ENCODE measurements at places on chromosomes 5 and 9. TPM values are rescaled to one million over a fixed set of nuclear protein-coding genes. Genes with fewer than 3 reads are reported as not detected.

TNFSF8 gene
- 5.7 TPM for total RNA-seq

CCDC171 gene
- total RNA-seq = 2.4 TPM

DNA sequence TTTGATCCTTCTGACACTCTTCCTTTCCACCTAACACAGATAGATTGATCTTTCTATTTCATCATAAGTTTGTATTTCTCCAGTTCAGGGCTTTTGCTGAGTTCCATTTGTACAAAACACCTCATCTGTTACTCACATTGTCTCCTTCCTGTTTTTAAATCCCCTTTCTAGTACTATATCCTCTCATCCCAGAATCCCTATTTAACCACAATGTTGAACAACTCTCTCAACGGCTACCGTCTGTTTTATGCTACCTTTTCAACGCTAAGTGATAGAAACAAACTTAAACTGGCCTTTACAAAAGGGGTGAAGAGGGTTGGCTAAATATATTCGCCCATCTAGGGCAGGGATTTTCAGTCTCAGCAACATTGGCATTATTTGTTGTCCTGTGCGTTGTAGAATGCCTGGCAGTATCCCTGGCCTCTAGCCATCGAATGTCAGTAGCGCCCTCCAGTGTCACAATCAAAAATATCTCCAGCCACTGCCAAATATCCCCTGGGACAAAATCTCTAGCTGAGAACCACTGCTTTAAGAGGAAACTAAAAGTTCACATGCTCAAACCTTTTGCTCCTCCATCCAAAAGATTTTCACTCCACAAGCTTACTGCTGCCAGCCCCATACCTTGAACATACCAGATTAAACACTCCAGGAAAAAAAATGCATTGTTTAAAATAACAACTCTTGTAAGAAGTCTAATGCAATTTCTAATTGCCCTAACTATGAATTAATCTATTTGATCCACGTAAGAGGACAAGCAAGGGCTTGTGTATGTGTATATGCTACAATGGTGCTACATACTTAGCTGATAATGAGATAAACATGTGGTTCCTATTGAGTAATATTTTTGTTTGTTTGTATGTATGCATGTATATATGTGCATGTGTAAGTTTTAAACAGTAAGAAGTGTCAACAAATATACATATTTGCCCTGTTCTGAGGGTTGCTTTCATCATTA lies 344.0 kb downstream of the PTPRD start:
- H3K27ac ChIP-seq = no peak overlapping the region
- H3K4me1 ChIP-seq = no peaks in the 10 kb centered on the region
- H3K36me3 ChIP-seq = no peaks in the 10 kb centered on the region
- peak; percentile 22 for DNase-seq

PTCH1 gene
- 14.7 TPM for total RNA-seq

- H3K4me3 ChIP-seq = no peak overlapping the region
- H3K27me3 ChIP-seq = no peaks in the 10 kb centered on the region
- DNase-seq = no peak
- H3K27ac ChIP-seq = no peak overlapping the region
- no peaks in the 10 kb centered on the region for H3K36me3 ChIP-seq
These were observed 113.1 kb upstream of the PCSK1 start for GRCh38 chr5:96546120-96546519.

DNA sequence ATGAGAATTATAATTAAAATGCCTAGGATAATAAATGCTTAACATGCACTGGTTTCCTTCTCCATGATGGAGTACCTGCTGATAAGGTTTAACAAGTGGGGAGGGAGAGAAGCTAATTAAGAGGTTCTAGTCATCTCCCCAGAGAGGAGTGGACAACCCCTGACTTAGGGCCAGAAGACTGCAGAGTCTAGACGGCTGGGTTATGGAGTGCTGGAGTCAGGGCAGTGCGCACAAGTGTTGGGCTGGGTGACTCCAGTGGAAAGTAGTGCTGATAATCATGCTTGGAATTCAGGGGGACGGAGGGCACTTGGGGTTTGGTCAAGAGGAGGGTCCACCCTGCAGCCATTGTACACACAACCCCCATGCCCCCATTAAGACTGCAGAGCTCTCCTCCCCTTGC lies 32.8 kb upstream of the TGFBI start:
- no peak for DNase-seq
- H3K4me3 ChIP-seq = no peak overlapping the region
- no peak overlapping the region for H3K27ac ChIP-seq
- no peaks in the 10 kb centered on the region for H3K36me3 ChIP-seq
- H3K4me1 ChIP-seq = peaks cover 4% of the 10 kb centered on the region

DNA sequence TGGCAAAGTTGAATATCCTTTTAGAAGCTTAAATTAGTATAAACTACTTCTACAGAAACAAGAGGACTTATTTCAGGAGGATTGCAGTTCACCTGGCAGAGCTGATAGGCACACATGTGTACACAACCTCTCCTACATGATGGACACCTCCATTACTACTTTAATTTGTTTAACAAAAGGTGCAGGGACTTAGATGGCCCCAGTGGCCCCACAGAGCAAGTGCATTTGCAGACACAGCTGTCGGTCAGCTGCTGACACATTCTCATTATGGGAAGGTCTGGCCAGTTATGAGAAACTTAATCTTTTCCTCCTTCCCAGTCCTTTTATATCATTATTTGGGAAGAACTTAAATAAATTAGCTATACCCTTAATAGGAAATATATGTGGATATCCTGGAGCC lies 28.3 kb downstream of the TDRD7 start:
- no peak overlapping the region for H3K27ac ChIP-seq
- peaks cover 19% of the 10 kb centered on the region for H3K36me3 ChIP-seq
- H3K4me3 ChIP-seq = no peak overlapping the region
- peaks cover 6% of the 10 kb centered on the region for H3K4me1 ChIP-seq

GRCh38 chr9:121348221-121348620 lies 21.8 kb downstream of the STOM start:
- no peak for DNase-seq
- H3K4me1 ChIP-seq = peaks cover 73% of the 10 kb centered on the region
- no peak overlapping the region for H3K4me3 ChIP-seq
- no peaks in the 10 kb centered on the region for H3K27me3 ChIP-seq
- peaks cover 97% of the 10 kb centered on the region for H3K36me3 ChIP-seq

DNA sequence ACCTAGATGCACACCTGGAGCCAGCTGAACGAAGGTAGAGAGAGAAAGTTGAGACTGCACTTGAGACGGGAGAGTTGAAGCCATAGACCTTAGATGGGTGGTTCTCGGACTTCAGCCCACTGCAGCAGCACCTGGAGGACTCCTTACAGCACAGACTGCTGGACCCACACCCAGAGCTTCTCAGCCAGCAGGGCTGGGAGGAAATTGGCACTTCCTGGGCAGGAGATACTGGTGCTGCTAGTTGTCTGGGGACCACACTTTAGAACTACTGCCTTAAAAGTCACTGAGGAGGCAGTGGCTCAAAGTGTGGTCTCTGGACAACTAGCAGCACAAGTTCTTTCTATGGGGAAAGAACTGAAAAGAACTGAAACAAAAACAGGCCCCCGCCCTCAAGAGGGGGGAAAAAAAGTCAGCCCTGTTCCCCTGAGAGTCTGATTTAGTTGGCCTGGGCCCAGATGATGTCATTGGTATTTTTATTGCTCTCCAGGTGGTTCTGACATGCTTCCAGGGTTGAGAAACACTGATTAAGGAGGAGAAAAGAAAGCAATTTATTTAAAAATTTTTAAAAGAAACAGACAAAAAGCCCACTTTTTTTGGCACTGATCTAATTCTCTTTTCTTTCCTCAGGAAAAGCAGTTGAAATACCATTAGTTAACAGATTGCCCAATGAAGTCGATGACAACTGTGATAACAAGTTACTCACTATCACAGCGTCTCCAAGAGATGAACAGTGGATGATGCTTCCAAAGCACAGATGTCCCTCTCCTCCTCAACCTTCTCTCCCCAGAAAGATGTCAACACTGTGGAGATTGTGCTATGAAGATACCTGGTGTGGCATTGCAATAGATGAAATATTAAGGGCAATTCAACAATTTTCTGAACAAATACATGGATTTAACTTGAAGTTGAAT lies 73.6 kb upstream of the ADAMTS16 start:
- H3K4me1 ChIP-seq = no peaks in the 10 kb centered on the region
- DNase-seq = no peak
- no peak overlapping the region for H3K27ac ChIP-seq
- H3K4me3 ChIP-seq = no peak overlapping the region
- H3K36me3 ChIP-seq = no peaks in the 10 kb centered on the region

OBP2B gene
- not detected for total RNA-seq

DNA sequence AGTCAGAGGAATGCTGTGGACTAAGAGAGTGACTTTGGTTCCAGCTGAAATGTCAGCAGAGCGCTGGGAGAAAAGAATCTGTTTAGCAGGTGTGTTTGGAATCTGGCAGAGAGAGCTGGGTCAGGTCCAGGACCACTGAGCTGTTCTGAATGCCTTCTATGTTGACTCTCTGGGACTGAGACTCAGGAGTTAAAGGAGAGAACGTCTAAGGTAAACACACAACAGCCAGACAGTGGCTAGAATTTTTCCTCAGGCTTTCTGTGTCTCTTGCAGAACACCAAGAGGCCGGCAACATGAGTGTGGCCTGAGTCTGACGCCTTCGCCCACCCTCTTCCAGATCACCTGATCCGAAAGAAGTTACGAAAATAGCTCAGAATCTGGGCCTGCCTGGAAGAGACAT lies 107.2 kb upstream of the ZNF462 start:
- DNase-seq = no peak
- no peaks in the 10 kb centered on the region for H3K4me1 ChIP-seq
- no peak overlapping the region for H3K27ac ChIP-seq
- no peak overlapping the region for H3K4me3 ChIP-seq
- H3K27me3 ChIP-seq = no peaks in the 10 kb centered on the region

- H3K36me3 ChIP-seq = peaks cover 6% of the 10 kb centered on the region
- no peaks in the 10 kb centered on the region for H3K27me3 ChIP-seq
- peak overlapping the region; percentile 67 for H3K27ac ChIP-seq
- H3K4me1 ChIP-seq = peaks cover 63% of the 10 kb centered on the region
- no peak overlapping the region for H3K4me3 ChIP-seq
These were observed 225.0 kb downstream of the FANCC start for GRCh38 chr9:95092262-95093072.

DNA sequence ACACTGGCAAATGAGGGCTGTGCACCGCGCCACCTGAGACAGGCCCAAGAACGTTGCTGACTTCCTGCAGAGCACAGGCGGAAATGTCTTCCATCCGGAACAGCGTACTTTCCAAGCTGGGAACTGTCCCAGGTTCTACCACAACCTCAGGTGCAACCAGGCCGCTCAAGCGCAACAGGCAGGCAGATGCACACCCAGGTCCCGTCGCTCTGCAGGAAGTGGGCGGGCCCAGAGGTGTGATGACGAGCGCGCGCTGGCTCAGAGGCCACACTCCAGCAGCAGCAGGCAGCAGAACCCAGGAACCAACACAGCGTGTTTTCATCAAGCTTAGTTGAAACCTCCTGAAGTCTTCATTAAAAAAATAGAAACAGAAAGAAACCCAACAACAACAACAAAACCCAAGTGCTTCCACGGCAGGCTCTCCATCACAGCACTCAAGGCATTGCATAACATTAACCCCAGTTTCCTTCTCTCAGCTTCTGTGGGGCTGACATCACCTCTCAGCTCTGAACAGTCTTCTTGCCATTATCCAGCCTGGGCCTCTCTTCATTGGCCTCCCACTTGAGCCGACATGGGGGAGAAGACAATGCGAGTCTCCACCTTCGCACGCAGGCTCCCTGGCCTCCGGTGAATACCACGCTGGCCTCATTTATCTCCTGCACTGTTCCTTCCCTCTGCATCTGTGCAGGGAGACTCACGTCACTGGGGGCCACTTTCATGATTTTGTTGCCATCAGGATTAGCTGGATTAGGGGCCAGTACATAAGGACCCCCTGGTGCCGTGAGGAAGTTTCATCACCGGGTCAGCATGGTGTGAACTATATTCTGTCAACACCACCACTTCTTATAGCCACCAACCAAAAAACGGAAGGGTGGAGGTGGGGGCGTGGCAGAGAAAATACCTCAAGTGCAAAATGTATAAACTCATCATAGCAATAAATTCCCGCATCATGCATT lies 22.1 kb downstream of the PTCH1 start:
- H3K27ac ChIP-seq = peak overlapping the region; percentile 47
- no peak for DNase-seq
- H3K36me3 ChIP-seq = no peaks in the 10 kb centered on the region
- no peak overlapping the region for H3K4me3 ChIP-seq
- no peaks in the 10 kb centered on the region for H3K27me3 ChIP-seq

PCDHAC2 gene
- 10.7 TPM for total RNA-seq

FAM221B gene
- total RNA-seq = not detected

DNA sequence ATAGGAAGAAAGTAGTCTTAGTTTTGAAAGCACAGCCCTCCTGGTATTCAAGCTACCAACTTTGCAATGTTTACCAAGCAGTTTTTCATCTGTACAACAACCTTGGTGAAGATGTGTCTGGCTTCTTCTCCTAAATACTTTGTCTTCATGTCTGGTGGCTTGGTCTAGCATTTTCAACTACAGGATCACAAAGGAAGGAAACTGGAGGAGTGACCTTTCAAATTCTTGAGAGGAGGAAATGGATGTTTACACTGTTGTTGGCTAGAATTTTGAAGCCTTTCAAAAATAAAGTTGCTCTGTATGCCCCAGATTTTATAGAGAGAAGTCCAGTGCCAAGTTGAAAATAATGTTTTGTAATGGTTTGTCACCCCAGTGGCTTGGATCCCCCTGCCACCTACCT lies 16.3 kb downstream of the PAM start:
- DNase-seq = no peak
- H3K36me3 ChIP-seq = no peaks in the 10 kb centered on the region
- H3K27me3 ChIP-seq = no peaks in the 10 kb centered on the region
- no peak overlapping the region for H3K4me3 ChIP-seq
- peak overlapping the region; percentile 76 for H3K27ac ChIP-seq

- no peak for DNase-seq
- H3K4me3 ChIP-seq = no peak overlapping the region
- no peaks in the 10 kb centered on the region for H3K27me3 ChIP-seq
- H3K36me3 ChIP-seq = no peaks in the 10 kb centered on the region
- no peak overlapping the region for H3K27ac ChIP-seq
These were observed 446.6 kb downstream of the ARHGEF28 start for GRCh38 chr5:74072646-74073045.

ZNF474 gene
- 0.40 TPM for total RNA-seq

DNA sequence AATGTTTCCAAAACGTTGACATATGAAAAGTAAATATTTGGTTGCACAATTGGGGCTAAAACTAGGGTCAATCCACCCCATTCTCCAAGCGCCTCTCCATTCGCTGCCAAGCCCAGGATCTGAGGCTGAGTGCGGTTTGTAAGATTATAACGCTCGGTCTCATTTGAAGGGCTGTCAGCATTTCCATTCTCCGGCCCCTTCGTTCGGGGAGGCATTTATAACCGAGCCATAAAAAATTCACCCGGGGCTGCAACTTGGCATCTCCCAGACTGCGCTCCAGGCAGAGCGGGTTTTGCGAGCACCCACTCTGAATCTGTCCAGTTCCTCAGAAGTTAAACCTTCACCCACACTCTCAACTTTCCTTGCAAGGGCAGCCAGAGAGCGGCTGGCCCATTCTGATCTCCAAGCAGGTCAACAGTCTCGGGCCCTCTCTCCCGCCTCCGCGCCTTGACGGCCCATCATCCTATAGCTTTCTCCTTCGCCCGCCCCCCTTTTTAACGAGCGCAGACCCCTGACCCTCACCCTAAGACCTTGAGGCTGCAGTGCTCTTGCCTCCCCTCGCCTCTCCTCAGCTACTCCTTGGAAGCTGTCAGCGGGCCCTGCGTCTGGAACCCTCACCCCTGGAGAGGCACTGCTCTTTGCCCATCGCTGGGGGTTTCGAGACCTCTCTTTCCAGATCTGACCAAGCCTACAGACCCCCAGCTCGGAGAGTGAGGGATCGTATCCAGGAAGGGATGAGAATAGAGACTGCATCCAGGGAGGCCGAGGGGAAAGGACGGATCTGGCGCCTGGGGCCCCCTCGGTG lies 1.1 kb downstream of the SLIT3 start:
- H3K36me3 ChIP-seq = no peaks in the 10 kb centered on the region
- no peaks in the 10 kb centered on the region for H3K27me3 ChIP-seq
- no peak for DNase-seq
- peak overlapping the region; percentile 80 for H3K27ac ChIP-seq
- H3K4me3 ChIP-seq = peak overlapping the region; percentile 10

All from upper lobe of left lung (tissue), 6 donors.